Gastroesophageal sphincter (tissue), 4 donors: ENCODE measurements at places on chromosomes 7 and 10. TPM values are rescaled to one million over a fixed set of nuclear protein-coding genes. Genes with fewer than 3 reads are reported as not detected.
A peak's percentile ranks its signal among the peaks of the same experiment; 100 is the strongest.

The CHST15 gene
- total RNA-seq, result 84.2 TPM

DNA sequence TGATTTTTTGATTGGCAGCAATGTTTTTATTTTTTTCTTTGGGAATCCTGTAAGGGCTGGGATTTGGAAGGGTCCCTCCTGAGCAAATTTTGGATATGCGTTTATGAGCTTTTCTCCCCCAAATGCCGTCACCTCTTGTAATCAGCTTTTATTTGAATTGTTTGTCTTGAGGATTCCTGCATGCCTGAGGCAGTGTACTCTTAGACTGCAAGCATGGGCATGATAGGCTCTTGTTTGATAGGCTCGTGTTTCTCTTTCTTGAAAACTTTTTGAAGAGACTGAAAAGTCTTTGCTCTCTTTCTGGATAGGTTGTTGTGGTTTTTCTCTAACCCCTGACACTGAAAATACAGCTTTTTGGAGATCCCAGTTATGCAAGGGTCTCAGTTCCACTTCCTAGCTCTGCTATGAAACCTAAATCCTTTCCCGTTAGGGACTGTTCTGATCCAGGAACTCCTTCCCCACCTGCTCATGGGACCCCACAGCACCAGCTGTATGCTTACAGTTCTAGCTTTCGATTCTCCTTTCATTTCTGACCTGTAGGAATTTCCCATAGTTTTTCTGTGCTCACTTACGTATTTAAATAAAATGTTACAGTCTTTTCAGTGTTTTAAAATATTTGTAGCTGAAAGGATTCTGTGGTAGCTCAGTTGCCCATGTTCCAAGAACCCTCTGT, 17.2 kb downstream of the TSPAN13 start:
- no peak for ATAC-seq

DNA sequence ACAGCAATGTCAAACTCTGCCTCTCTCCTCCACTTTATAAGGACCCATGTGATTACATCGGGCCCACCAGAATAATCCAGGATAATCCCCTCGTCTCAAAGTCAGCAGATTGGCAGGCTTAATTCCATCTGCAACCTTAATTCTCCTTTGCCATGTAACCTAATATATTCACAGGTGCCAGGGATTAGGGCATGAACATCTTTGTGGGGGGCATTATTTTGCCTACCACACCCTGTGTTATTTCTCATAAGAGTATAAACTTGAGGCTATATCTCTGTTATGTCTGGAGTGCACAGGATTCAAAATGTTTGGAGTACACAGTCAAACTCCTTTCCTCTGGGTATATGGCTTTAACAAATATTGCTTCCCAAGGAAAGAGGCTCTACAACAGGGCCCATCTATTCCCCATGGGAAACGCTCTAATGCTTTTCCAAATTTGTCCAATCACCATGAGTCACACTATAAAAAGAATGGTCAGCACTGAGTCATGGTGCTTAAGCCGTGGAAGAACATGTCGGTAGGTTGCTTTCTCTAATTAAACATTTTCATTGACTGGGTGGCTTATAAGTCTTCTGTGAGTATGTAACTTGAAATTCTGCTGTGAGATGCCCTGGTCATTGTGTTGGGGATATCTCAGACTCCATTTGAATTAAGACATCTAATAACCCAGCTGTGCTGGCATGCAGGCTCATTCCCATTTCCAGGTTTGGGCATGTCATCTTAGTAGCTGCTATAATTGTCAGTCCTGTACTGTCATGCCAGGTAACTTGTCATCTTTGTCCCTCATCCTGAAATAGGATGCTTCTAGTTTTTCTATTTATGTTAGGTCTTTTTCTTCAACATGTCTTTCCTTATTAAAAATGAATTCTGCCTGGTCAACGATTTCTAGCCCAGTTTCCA, 11.5 kb upstream of the AKR1B10 start:
- peak; percentile 59 for ATAC-seq

The H2BK1 gene
- not detected for total RNA-seq

DNA sequence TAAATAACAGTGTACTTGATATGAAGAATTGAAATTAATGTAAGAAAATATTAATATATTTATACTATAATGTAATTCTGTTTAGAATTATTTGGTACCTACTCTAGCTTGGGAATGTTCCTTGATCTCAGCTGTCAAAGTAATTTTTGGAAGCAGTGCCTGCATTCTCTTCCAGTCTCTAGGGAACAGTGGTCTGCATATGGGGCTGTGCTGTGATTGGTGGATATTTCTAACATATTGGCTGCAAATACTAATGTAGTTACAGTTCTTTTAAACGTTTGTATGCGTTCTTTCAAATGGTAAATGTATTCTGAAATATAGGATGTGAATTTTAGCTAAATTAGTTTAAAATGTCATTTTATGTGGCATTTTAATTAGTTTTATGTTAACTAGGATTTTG, 87.2 kb downstream of the PHF14 start:
- ATAC-seq, result no peak

- no peak for ATAC-seq
Observed at GRCh38 chr7:12730523-12730922, 43.1 kb downstream of the ARL4A start.

The AMPH gene
- total RNA-seq, result 4.7 TPM

- no peak for ATAC-seq
Observed at GRCh38 chr7:15674586-15674985, 11.9 kb downstream of the MEOX2 start.

DNA sequence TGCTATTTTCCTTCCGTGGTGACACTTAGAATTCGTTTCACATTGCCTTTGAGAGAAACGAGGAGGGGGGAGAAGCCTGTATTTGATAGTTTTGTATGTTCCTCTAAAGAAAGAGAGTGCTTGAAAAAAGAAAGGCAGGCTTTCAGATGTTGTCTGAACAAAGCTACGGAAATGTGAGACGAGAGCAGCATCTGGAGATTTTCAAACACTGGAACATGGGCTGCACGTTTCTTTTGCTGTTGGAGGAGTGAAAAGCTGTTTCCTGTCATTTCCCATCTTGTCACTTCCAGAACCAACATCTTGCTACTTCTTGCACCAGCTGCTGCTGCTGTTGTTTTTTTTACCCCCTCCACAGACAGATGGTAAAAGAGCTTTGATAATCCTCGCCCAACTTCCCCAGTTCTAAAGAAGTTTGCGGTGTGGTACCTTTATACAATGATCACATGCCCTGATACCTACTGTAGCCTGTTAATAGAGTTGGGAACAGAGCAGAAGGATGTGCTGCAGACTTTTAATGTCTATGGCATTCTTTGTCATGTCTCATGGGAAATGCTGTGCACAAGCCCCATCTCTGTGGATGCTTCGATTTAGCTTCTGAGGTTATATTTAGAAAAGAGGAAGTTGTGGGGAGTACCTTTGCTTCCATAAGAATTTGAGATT, 408.1 kb downstream of the AUTS2 start:
- no peak for ATAC-seq

- no peak for ATAC-seq
Observed at GRCh38 chr7:2807845-2808772, 36.0 kb downstream of the GNA12 start.

The GIMAP8 gene
- 19.1 TPM for total RNA-seq
